ENCODE measurements at places on chromosomes 6 and 20. TPM values are rescaled to one million over a fixed set of nuclear protein-coding genes. Genes with fewer than 3 reads are reported as not detected.

The BHLHE23 gene
- not detected for total RNA-seq

The TRIM40 gene
- total RNA-seq: not detected

The IL17F gene
- 241 TPM for total RNA-seq

The PCK1 gene
- total RNA-seq: not detected

The RIMS1 gene
- total RNA-seq: not detected

The KIAA1755 gene
- not detected for total RNA-seq

The SRXN1 gene
- 30.2 TPM for total RNA-seq

The NNAT gene
- 0.53 TPM for total RNA-seq

The IL22RA2 gene
- total RNA-seq: not detected

The GNMT gene
- 0.26 TPM for total RNA-seq

Data from natural killer cell treated with Interleukin-12 subunit alpha and Interleukin-12 subunit beta and Interleukin-15 and Interleukin-18, amount 100 ng/mL, for 72 hours (primary cell).